ENCODE measurements at places on chromosomes 2 and 18.

DNA sequence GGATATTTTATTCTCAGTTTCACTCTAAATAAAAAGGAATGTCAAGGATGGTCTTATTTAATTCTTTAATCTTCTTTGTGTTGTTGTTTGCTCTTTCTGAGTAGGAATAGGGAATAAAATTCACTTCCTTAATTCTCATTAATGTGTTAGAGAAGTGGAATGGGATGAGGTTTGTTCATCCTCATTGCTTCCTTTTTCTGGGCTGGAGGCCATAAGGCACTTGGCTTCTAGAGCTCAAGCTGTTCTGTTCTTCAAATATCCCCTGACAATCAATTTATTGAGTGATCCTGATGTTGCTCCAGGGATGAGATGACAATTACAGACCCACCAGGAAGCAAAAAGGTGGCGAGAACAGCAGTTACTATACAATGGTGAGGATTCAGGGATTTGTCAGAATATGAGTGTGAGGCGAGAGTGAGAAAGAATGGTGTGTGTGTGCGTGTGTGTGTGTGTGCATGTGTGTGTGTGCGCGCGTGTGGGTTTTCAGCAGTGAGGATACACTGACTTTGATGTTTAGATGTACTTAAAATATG is 557.6 kb upstream of the FANCL start:
- DNase-seq, result no peak

DNA sequence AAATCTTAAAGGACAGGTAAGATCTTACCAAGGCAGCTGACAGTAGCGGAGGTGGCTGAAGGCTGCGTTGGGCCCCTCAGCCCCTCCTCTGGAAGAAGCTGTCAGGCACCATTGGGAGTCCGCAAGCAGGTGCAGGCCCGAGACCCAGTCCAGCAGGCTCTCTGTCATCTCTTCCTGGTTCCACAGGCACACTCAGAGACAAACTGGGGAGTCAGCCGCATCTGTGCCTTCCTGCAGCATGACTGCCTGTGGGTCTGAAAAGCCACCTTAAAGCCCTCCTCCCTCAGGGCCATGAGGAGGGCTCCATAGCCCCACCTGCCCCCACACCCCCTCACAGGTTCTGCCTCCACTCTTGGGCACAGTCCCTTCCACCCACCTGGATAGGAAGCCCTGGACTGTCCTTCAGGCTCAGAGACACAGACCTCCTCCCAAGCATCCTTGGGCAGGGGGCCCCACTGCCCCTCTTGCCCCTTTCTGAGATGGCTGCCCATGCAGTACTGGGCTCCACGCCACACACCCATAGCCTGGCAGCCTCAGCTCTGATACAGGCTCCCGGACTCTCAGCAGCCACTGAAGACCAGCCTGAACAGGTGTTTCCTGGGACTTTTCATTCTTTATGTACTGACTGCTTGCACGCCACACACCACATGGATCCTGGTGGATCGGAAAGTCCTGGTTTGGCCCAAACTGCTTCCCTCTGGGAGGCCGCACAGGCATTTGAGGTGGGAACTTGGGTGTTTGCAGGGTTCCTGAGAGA is 239.8 kb downstream of the SEPTIN10 start:
- no peak for DNase-seq

DNA sequence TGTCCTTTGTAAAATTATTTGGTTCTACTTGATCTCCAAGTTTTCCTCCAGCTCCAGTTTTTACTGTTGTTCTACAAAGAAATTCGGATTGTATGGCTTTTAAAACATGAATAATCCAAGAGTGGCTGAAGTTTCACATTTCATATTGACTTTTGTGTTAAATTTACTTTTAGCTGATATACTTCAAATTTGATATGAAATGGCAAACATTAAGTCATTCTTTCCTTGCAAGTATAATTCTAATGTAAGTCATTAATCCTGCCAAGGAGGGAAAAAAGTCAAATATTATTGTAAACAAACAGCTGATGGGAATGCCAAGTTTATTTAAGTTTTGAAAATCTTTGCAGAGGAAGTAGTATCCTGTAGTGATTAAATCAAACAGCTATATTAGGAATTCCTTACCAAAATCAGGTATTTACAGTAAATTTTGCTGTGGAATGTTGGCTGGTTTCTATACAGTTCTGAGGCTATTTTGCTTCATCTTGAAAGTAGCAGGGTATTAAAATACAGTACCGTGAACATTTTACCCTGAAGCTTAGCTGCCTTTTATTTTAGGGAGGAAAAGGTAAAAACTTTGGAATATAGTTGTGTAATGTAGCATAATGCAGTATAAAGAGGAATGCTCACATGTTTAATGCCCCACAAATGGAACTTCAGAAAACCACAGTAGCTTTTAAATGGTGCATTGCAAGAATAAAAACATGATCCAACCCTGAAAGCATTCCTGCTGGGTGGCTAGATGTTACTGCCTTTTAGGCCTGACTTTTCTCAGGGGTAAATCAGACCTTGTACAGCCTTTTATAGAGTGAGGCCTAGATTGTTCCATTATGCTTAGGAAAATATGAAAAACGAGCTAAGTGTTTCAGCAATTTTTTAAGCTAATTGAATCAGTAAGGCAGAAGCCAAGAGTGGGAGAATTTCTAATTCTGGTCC is 62.7 kb upstream of the NT5C1B start:
- peak; percentile 4 for DNase-seq

DNA sequence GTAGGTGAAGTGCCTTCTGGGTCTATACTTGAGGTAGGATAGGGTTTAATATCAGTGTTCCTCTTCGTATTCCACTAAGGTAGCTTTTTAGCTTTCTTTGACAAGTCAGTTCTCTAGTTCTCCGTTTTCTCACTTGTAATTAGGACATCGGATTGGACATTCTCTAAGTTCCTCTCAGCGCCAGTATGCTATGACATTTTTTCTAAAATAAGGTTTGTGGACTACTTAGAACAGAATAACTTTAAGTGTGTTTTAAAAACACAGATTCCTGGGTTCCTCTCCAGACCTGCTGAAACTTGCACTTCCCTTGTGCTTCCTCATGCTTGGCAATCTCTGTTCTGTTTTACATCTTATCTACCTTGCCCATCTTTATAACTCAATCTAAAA is 69.3 kb upstream of the YWHAQ start:
- DNase-seq, result no peak

DNA sequence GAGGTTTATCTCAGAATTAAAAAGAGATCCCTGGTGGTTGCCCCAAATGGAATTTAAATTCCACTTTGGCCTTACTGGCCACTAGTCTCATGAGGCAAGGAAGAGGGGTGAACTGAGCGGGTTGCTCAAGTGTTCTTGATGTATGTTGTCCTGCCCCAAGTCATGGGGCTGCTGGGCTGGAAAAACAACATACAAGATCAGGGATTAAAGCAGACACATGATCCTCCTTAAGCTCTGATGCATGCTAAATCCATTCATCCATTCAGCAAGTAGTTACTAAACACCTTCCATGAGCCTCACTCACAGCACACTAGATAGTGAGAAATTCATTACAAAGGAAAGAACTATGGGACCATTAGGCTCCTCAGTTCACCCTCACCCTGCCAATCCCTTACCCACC is 196.3 kb downstream of the MREG start:
- DNase-seq, result no peak

DNA sequence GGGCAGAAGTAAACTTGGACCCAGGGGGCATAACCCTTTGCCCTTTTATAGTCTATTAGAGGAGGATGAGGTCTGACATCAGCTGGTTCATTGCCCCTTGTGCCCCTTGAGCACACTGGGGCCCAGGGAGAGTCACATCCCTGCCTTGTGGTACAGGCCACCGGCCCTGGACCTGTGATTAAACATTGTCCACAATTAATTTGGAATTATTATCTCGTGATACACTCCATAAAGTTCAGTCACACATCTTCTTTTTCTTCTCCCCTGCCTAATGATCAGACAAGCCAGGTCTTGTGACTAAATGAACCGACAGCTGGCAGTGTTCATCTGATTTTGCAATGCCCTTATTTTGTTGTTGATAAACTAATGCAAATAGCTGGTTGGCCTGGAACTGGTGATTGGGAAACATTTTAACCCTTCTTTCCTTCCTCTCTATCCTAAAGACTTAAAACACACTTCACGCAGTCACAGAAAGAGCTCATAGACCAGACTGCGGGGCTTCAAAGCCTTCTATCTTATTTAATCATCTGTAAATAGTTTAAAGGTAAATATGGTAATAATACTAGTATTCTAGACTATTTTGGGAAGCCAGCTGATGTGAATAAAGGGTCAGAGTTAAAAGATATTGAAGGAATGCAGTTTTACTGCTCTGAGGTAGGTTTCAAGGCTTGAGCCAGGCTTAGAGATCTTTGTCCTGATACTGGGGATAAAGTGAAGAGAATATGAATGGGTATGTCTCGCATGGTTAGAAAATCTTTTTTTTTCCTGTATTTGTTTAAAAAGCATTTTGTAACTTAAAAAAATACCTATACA is 13.4 kb downstream of the IL1R1 start:
- peak; percentile 71 for DNase-seq

- no peak for DNase-seq
Measured at GRCh38 chr18:10247021-10247741, 207.3 kb upstream of the APCDD1 start.

GRCh38 chr18:7173216-7173615 is 55.6 kb upstream of the LAMA1 start:
- no peak for DNase-seq

DNA sequence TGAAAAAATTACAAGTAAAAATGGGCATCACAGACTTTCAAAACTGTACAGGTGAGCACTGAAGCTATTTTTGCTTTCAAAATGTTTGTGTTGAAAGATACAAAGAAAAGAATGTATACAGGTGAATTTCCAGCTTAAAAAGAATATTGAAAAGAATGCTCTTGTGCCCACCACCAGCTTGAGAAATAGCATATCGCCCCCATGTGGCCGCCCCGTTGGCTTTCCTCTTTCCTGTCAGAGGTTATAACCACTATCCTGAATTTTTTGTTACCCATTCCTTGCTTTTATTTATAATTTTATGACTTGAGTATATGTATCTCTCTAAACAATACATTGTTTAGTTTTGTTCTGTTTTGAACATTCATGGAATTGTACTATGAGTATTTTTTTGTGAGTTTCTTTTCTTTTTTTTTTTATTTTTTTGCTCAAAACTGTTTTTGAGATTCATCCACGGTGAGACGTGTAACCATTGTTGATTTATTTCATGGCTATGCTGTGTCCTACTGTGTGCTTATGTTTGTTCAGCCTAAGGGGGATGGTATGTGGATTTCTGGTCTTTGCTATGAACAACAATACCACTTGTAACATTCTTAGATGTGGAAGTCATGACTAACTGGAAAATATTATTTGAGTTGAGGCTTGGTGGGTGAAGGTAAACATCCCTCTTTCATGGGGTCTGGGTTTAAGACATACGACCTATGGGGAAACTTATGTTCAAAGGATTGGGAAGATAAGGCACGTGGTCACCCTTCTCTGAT is 11.6 kb downstream of the TRPM8 start:
- no peak for DNase-seq

DNA sequence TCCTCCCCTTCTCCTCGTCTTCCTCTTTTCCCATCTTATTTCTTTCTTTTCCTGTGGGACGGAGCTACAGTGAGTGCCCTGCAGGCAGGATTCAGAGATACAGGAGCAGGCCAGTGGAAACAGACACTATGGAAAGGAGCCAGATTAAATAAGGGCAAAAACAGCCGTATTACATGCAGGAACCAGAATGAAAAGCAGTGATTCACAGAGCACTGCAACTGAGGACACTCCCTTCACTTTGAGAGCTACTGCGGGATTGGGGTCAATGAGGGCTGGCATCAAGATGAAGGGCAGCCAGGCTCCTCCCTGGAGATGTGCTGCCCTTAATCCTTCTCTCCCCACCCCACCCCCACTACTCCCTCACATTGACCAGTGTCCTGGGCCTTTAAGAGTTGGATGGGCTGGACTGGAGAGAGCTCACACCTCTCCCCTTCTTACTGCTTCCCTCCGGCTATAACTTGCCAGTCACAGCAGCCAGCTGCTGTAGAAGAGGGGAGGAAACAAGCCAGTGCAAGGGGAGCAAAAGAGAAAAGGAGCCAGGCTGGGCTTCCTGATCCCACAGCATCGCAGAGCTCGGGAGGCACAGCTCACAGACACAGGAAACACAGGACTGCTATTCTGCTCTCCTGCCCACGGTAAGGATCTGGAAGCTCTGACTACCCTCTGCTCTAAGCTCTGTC is at the start of gene PLCD4:
Gene PLCD4, plus strand, starts transcription at position 464 of the 680 bp plus-strand sequence. CDS start 7,841 bp downstream, outside the sequence.
- peak; percentile 68 for DNase-seq

GRCh38 chr18:77111449-77111848 is 21.1 kb downstream of the MBP start:
- DNase-seq, result no peak

DNA sequence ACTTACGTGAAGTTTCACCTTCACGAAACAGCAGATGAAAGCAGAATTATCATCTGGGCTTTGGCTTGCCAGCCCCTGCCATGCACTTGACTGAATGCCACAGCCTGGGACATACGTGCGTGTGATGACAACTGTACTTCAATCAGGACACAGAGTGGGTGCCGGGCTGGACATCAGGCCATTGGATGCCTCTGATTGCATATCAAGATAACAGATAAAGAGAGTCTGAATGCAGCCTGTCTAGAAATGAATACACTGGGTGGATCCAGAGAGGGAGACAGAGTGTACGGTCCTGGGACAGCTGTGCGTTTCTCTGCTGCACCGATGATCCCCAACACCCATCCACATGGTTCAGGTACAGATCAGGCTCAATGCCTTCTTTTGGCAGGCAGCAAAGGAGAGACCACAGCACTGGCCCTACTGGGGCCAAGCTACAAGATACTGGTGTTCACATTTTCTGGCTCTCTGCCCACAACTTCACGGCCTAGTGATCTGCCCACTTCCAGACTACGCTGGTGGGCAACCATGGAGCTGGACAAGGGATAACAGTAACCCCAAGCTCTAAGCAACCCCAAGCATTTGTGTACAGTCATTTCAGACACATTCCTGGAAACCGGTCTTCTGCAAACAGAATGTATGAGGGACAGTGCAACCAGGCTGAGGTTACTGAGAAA is 35.6 kb downstream of the FBLN7 start:
- no peak for DNase-seq

GRCh38 chr2:62302631-62303435 is 106.9 kb downstream of the B3GNT2 start:
- no peak for DNase-seq

DNA sequence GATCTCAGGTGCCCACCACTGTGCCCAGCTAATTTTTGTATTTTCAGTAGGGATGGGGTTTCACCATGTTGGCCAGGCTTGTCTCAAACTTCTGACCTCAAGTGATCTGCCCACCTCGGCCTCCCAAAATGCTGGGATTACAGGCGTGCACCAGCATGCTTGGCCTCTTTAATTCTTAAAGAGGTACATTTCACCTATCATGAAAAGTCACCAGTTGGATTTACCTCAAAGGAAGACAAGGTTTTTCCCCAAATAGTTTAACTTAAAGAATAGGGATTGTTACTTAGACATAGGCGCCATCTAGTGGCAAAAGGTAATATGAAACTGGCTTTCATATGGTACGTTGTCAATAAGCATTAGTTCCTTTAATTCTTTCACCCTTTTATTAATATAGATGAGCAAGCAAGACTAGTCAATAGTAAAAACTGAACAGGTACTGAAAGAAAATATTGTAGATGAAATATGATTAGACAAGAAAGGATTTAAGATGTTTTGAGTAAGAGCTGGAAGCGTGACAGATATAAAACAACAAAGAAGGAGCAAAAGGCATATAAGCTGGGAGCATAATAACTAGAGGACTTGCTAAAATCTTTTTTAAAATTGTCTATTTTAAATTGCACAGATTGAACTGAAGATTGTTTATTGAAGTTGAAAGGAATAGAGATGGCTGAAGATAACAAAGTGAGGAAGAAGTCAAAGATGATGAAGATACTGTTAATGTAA is 35.0 kb upstream of the PSMD14 start:
- peak; percentile 15 for DNase-seq

GRCh38 chr2:3779496-3780049 is 76.2 kb downstream of the DCDC2C start:
- DNase-seq, result no peak

GRCh38 chr2:10274376-10274775 is 28.3 kb upstream of the HPCAL1 start:
- no peak for DNase-seq
